ENCODE measurements at places on chromosomes 13 and 19.

- ATAC-seq, result no peak
These were observed 44.4 kb downstream of the KLF5 start for GRCh38 chr13:73103238-73103637.

DNA sequence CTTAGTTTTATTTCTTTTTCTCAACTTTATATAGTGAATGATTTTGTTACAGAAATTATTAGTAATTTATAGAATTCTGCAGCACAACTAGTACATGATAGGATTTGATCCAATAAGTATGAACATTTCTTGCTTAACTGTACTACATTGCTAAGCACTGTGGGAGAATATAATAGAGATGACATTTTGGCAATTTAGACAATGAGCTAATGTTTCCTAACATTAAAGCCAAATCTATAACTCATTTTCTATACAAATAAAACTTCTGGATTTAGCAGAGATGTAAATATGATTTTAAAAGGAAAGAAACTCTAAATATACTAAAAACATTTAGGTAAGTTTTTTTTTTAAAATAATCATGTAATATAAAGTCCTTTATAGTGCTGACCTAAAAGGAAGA is 87.3 kb downstream of the FNDC3A start:
- ATAC-seq, result no peak

- ATAC-seq, result no peak
These were observed 82.9 kb downstream of the PDS5B start for GRCh38 chr13:32669030-32669646.

DNA sequence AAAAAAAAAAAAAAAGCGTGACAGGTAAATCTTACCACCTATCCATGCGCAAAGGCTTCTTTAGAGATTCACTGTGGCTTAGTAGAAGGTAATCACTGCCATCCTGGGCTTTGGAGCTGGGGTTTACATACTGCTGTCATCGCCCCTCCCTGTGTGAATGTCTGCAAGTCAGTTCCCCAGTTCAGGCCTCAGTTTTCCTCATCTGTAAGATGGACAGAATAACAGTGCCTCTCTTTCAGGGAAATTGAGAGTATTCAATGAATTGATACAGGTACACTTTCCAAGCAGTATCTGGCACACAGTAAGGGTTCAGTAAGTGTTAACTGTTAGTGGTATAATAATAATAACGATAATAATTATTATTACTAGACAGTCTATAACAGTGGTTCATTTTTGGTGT is 2.2 kb downstream of the RELB start:
- ATAC-seq, result no peak

- no peak for ATAC-seq
These were observed 778.3 kb upstream of the PCDH20 start for GRCh38 chr13:62193919-62194318.

- no peak for ATAC-seq
These were observed 19.5 kb downstream of the CPT1C start for GRCh38 chr19:49710372-49710951.
